ENCODE measurements at places on chromosomes 5 and 9.

GRCh38 chr5:161507591-161507990 lies 38.9 kb downstream of the GABRB2 start:
- no peak for DNase-seq

- DNase-seq: no peak
These were observed 433.2 kb upstream of the NMUR2 start for GRCh38 chr5:152838241-152838786.

DNA sequence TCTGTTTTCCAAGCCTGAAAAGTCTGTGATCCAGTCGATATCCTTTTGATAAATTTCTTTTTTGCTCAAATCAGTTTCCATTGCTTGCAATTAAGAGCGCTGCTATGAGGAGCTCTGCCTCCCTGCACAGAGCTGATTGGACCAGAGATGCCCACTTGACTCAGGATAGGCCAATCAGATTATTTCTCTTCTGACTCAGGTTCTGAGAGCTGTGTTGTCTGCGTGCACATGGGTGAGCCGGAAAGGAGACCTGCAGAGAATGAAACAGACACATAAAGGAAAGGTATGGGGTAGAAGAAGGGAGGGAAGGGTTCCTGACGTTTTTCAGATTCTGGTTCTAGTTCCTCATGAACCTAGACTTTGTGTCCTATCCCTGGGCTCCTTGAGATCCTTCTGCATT lies 15.8 kb upstream of the FABP6 start:
- peak; percentile 32 for DNase-seq

- no peak for DNase-seq
These were observed 229.5 kb downstream of the KIAA0825 start for GRCh38 chr5:94388773-94389514.

- DNase-seq: no peak
These were observed 173.6 kb downstream of the ARL15 start for GRCh38 chr5:54136516-54137440.

- no peak for DNase-seq
These were observed 215.8 kb downstream of the HSPA4 start for GRCh38 chr5:133267601-133268000.

DNA sequence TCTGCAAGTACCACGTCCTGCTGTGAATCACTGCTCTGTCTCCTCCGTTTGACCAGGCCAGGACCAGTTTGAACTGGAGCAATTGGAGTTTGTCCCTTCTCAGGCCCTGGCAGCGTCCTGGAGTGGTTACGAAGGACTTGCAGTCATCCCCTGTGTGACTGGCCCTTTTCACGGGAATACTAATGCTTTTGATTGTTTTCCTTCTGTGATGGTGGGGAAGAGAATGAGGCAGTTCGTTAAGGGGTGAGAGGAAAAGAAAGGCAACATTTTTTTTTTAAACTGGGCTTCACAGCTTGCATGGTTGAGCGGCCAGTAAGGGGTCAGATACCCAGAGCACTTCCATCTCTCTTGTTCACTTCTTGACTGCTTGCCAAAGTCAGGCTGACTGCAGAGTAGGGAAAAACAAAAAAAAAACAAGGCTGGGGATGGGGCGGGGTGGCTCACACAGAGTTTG lies 153.5 kb upstream of the STK32A start:
- DNase-seq: no peak

DNA sequence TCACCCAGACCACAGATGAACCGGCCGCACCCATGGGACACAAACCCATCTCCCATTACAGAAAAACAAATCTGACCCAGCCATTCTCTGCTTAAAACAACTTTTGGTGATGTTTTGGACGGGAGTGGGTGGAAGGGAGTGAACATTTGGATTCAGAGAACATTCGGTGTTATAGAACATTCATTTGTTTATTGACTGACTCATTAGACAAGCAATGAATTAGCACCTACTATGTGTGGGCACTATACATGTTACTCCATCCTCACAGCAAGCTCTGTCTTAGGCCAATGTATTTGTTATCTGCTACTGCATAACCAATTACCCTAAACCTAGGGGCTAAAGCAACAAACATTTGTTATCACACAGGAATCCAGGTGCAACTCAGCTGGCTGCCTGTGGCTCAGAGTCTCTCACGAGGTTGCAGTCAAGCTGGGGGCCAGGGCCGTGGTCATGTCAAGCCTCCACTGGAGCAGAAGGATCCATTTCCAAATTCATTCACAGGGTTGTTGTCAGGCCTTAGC lies 5.1 kb upstream of the ERGIC1 start:
- DNase-seq: no peak

DNA sequence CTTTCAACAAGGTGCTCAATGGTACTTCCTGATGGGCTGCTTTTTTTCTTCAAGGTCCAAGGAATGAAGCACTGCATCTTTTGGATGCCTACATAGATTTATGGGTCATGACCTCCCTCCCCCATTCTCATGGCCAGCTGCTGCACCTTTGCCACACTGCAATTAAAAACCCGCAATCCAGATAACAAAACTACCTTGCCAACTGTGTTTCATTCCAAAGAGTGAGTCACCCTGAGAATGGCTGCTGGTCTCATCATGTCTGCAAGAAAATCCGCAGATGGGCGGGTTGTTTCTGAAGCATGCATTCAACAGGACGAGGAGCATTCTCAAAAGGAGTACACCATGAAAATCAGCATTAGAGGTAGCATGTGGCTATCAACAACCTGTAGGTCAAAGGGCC lies 139.8 kb downstream of the ELAVL2 start:
- no peak for DNase-seq

GRCh38 chr5:149261246-149261645 lies 10.4 kb upstream of the AFAP1L1 start:
- no peak for DNase-seq

DNA sequence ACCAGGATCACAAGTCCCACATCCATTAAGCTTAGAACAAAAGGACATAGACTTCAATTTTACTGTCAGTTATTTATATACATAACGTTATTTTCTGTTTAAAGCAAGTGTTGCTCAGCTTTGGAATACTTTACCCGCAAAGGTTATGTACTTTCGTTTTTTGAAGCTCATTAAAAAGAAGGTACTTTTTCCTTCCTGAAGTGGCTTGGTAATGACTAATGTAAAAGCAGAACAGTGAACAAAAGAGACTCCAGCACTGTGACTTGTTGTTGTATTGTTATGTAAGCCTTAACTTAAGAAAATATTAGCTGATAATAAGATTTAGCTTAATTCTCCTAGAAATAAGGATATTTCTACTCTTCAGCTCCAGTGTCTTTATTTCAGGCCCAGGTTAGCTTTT lies 97.3 kb upstream of the SLCO6A1 start:
- no peak for DNase-seq

DNA sequence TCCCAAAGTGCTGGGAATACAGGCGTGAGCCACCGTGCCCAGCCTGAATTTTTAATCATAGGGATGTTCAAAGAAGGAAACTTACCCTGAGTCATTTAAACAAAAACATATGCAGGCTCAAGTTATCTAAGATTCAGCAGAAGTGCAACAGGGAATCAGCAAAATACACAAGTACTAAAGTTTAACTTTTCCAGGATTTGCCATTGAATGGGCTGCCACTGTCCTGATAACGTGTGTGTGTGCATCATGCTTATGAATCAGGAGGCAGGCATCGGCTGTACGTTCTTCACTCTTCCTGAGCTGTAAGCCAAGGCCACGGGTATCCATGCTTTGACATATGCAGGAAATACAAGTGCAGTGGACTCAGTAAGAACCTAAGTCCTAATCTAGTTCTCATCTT lies 48.8 kb upstream of the FST start:
- no peak for DNase-seq

DNA sequence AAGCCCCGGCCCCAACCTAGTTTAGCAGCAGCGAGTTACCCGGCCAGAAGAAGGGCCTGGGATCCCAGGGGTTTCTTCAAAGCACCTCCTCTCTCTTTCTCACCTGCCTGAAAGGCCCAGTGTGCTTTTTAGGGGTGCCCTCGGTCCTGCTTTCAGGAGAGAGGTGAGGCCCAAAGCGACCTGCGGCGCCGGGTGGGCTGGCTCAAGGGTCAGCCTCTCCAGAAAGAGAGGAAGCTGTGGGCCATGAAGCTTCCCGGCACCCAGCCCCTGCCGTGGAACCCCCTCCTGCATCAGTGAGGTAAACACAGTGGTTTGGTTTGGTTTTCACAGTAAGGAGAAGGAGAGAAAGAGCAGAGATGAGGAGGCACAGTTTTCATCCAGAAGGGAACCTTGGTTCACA lies 4.3 kb downstream of the FOXB2 start:
- DNase-seq: no peak

DNA sequence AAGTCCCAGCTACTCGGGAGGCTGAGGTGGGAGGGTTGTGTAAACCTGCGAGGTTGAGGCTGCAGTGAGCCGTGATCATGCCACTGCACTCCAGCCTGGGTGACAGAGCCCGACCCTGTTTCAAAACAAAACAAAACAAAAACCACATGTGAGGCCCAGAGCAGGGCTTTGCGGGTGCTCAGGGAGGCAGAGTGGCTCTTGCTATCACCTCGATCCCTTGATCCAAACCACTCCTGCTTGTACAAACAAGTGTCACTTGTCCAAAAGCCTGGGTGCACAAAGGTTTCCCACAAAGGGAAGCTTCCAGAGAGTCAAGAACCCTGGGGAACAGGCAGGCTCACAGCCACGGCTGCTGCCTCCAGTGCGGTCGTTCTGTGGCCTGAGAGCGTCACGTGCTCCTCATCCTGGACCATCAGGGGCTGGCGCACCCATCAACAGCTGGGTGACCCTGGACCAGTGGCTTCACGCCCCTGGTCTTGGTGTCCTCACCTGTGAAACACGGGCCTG lies 162.7 kb downstream of the C9orf50 start:
- DNase-seq: no peak

- DNase-seq: no peak
These were observed 278.3 kb downstream of the PDE4D start for GRCh38 chr5:59615272-59615671.

- DNase-seq: no peak
These were observed 53.9 kb downstream of the C9orf57 start for GRCh38 chr9:72006501-72006900.

- DNase-seq: no peak
These were observed 41.7 kb downstream of the SEMA6A start for GRCh38 chr5:116532762-116533525.

- DNase-seq: peak; percentile 31
These were observed 128.0 kb downstream of the SLC1A3 start for GRCh38 chr5:36734422-36734821.

GRCh38 chr9:38343552-38343951 lies 49.0 kb upstream of the ALDH1B1 start:
- DNase-seq: no peak

DNA sequence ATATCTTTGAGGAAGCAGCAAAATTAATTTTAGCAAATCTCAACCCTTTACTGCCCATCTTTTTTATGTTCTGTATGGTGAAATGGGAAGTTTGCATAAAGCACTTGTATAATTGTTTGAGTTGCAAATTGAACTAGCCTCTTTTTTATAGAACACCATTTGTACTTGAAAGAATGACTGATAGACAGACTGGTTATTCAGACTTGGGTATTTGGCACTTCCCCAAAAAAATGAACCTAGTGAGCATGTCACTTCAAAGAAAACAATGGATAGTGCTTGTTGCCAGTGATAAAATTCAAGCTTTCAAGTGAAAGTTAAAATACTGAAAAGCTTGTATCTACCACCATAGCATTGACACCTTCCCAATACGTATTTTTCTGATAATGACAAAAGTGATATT lies 115.8 kb downstream of the ERCC6L2 start:
- DNase-seq: no peak

- DNase-seq: no peak
These were observed 97.4 kb downstream of the DAP start for GRCh38 chr5:10663489-10664179.

DNA sequence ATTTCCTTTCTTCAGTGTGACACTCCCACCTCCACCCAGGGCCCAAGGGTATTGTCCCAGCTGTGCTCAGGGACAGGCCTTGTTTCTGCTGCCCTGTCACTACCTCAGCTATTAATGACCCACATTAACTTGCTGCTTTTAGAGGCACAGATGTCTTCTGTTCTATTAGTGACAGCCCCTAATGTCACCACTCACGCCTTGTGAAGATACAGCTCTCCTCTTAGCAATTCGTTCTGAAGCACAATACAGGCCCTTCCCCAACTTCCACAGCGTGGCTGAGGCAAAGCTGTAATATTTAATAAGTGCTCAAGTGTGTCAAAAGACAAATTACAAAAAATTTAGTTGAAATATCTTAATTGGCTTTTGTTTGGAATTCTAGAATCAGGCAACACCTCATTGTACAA lies 44.7 kb upstream of the HMGCS1 start:
- DNase-seq: no peak

DNA sequence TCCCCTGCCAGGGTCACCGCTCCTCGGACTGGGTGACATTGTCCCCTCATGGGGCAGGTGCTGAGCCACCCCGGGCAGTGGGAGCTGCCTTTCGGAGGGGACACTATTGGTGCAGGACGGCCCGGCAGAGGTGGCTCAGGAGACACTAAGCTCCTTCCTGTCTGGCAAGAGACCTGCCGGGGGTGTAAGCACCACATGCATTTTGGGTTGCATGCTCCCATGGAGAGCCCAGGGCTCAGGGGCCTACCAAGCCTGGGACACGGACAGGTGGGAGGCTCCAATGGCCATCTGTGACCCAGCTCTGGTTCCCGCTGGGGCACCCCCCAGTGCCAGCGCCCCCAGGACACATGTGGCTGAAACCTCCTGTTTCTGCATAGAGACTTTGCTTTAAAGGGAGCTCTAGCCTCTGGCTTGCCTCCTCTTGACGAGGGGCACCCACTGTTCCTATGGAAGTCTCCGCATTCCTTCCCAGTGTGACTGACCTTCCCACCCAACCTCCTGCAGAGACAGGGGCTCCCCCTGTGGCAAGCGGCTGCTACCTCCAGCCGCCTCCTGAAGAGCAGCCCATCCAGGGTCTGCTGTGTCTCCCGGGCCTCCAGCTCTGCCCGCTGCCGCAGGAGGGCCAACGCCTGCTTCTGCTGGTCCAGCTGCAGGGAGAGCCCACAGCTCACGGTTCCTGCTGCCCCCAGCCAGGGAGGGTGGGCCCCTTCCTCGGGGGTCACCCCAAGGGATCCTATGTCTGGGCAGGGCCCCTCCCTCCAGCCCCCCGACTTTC lies 28.1 kb downstream of the CCDC187 start:
- DNase-seq: no peak

DNA sequence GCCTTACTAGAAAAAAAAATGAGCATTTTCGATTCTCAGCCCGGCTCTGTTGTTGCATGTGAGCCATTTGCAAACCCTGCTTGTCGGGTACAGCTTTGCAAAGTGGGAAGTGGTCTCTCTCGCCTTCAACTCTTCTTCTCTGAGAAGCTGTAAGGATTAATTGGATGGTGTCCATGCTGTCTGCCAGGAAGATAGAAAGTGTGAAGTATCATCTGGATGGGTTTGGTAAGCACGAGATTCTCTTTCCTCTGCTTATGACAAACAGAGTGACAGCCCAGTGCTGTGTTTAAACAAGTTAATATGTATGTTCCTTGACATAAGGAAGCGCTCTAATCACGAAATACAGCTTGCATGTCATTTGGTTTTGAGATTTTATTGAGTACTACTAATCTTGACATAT lies 109.1 kb upstream of the SPATA31D4 start:
- DNase-seq: no peak

- DNase-seq: no peak
These were observed 159.9 kb downstream of the FANCC start for GRCh38 chr9:95157481-95158151.

- DNase-seq: no peak
These were observed 206.3 kb downstream of the GABBR2 start for GRCh38 chr9:98502311-98502975.
